RKO (cell line): ENCODE measurements at places on chromosomes 2 and 18.

DNA sequence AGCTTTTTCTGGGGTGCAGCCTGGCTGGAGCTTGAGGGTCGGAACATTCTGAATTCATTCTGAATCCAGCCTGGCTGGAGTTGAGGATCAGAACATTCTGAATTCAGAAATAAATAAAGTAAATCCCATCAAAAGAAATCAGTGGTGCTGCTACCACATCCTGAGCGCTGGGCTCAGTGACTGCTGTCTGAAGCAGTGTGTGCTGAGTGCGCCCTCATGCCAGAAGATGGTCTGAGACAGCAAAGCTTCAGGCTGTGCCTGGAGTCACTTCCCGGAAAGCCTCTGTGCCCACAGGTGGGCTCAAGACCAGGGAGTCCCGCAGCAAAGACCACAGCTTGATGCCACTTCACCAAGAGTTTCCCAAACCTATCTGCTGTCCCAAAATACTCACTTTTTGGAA, 187.9 kb downstream of the VAPA start:
- DNase-seq = no peak

- peak; percentile 90 for DNase-seq
Measured at GRCh38 chr2:24490690-24491541, at the start of gene NCOA1. Gene NCOA1, plus strand, starts transcription at chr2:24491254. Its CDS starts 167,424 bp downstream, at chr2:24658678.

DNA sequence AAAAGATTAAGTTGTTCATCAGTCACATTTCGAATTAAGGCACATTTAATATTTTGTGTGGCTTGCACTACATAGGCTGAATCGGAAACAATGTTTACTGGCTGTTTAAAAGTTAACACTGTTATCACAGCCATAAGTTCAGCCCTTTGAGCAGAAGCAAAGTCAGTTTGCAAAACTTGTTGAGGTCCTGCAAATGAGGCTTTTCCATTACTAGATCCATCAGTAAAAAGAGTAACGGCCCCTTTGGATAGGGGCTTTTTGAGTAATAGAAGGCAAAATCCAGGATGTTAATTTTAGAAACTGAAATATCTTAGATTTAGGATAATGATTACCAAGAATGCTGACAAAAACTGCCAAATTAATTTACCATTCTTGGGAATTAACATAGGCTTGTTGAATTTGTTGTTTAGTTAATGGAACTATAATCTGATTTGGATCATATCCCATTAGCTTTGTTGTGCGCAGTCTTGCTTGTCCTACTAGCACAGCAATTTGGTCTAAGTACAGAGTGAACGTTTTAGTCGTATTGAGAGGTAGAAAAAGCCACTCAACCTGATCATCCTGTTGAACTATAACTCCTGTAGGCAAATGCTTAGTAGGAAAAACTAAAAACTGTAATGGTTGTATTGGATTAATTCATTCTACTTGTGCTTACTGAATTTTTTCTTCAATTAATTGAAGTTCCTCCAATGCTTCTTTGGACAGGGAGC, 13.9 kb upstream of the SUCLG1 start:
- DNase-seq = no peak

DNA sequence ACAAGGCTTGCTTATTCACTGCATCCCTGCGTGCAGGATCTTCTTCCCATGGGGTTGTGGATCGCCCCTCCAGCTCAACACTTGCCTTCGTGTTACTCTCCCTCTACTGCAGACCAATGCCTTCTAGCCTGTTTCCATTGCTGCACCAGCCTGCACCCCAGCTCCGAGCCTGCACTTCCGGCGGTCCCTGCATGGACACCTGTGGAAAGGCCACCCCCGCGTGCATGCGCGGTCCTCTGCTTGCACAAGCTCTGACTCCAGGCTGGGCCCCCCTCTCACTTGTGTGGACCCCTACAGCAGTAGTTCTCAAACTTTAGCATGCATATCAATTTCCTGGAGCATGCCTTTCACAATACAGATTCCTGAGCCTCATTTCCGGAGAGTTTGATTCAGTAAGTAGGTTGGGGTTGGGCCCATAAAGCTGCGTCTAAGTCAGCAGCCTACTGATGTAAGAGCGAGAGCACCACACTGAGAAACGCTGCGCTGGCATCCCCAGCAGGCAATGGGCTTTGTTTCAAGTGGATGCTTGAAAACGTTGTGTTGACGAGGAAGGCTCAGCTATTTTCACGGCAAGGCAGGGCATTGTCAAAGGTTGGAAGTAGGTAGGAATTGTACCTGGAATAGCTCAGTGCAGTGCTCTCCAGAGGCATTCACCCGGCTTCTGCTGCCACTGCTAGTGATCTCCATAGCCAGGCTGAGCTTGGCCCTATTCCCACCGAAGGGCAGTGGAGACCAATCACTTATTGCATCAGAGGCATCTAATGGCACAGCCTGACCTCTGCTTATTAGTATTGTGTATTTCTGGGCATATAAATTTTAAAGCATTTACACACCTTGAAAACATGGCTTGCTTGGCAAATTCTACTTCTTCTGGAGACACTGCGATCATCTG, 32.6 kb downstream of the CREG2 start:
- no peak for DNase-seq

DNA sequence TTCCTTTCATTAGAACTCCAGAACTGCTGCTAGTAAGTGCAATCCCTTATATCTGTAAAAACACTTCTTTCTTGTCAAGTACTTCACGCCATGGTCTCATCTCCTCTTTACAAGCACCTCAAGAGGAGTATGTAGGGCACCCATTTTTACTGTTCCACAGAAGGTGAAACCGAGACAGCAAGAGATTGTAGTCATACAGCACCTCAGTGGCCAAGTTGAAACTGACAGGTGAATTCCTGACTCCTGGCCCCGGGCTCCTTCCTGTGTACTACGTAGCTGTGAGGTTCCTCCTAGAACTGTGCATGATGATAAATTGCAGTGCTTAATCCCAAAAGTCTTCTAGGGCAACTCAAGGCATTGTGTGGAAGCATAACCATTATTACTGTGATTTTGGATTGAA, 131.5 kb upstream of the MEIS1 start:
- DNase-seq = no peak

GRCh38 chr2:67799886-67800285, 262.9 kb downstream of the C1D start:
- no peak for DNase-seq

DNA sequence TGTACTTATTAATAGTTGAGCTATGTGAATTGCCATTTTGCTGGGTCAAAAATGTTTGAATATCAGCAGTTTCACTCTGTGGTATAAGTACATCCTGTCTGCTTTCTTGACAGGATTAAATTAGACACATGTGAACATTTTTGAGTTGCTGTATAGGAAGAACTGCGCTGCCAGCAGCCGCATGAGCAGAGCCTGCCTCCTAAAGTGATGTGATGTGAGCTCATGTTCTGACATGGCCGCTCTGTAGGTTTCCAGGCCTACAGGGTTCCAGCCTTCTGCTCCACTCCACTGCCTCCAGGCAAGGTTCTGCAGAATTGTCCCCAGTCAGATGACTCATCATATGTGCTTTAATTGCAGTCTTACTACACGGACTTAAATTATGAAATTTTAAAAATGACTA, 119.7 kb upstream of the NFATC1 start:
- DNase-seq = no peak

DNA sequence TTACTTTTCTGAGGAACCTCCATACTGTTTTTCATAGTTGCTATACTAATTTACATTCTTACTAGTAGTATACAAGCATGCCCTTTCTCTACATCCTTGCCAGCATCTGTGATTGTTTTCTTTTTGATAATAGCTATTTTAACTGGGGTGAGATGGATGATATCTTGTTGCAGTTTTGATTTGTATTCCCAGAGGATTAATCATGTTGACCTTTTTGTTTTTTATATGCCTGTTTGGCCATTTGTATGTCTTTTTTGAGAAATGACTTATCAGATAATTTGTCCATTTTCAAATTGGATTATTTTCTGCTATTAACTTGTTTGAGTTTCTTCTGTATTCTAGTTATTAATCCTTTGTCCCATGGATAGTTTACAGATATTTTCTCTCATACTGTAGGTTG, 141.5 kb downstream of the UBR3 start:
- DNase-seq = no peak

GRCh38 chr18:79614211-79614955, 65.2 kb upstream of the CTDP1 start:
- DNase-seq = no peak

DNA sequence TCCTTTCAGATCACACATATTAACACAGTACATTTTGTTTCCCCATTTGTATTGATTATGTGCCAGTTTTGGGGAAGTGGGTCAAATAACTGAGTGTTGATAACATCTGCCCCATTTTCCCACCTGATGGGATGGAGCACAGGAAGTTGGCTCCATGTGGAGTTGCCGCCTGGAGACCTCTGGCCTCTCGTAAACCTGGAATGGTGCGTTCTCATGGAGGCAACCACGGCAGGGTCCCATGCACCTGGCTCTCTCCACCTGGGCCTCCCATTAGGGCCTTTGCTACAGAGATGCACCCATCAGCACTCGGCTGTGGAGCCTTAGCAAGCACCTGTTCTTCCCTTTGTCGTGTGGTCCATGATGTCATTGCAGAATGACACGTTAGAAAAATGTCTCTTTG, 130.6 kb downstream of the MBP start:
- DNase-seq = no peak

GRCh38 chr2:64474121-64474571, 20.2 kb downstream of the LGALSL start:
- no peak for DNase-seq

DNA sequence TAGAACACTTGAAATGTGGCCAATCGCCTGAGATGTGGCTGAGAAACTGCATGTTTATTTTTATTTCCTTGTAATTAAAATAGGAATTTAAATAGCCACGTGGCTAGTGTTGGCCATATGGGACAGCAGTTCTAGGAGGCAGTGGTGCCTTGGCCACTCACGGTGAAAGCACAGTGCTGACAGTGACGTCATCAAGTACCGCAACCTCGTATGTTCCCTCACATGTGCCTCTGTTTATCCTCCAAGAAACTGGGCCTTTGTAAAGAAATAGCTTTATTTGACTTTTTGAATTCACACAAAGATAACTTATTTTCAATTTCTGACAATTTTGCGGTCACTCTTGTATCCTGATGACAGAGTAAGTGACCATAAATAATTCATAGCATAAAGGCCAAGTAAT, 575.0 kb downstream of the DCDC2C start:
- DNase-seq = no peak

DNA sequence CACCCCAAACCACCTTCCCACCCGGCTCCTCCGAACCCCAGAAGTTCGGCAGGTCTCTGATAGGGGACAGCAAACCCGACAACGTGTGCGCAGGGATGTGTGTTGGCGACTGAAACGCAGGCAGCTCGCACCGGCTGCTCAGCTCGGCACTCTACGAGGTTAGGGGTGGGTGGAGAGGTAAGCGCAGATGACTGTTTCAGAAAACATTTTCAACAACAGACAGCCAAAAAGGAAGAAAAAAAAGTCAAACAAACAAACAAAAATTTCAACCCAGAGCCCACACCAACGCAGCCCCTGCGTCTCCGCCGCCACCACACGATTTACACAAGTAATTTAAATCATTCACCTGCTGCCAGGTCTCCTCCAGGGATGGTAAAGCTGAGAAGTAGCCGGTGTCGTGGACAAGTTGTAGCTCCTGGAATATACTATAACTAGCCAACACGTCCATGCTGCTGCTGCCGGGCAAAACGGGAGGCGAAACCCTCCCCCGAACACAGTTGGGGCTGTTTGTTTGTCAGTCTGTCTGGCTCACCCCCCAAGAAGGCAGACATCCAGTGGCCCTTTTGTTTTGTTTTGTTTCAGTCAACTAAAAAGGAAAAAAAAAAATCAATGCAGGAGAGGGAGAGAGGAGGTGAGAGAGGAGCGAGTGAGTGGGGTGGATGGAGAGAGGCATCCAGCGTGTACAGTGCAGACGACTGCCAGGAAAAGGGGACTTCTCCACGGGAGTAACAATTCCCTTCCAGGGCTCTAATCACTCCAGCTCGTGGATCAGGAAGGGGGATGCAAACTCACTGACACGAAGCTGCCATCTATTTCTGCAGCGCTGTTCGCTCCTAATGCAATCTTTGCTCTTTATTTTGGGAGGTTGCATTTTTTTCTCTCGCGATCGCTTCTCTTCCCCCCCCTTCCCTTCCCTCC, at the start of gene KLF7:
Gene KLF7, minus strand, starts transcription at position 828 of the 918 bp plus-strand sequence. Its CDS starts 380 bp downstream, at position 448.
- no peak for DNase-seq

DNA sequence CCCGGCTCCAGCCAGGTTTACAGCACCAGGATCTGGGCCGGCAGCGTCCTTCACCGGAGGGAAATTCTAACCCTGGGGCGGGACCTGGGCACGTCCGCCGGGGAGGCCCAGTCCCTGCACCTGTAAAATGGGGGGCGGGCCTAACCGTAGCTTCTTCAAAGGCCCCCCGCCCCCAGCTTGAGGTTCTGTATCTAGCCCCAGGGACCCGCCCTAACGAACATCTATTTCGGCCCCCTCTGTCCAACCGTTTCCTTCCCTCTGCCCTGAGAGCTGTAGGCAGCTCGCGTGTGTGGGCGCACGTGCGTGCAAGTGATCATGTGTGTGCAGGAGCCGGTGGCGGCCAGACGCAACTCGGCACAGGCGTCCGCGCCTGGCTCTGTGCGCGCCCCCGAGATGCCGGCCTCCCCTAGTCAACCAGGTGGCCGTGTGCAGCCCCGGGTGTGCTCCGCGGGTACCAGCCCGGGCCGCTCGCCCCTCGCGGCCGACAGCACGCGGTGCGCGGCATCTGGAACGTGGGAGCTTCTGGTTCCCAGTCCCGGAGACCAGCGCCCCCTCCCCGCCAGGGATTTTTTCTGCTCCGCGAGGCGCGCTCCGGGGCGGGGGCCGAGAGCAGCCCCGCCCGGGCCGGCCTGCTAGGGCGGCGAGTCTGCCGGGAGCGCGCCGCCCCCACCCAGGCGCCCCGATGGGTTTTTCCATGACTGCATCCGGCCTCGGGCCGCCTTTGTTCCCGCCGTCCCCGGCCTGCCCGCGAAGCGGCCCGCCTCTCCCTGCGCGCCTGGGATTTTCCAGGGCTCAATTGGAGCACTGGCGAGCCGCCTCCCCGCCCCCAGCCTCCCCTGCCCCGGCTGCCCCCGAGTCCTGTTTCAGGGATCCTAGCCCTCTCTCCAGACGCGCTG, 21.2 kb downstream of the TEX44 start:
- DNase-seq = peak; percentile 91

DNA sequence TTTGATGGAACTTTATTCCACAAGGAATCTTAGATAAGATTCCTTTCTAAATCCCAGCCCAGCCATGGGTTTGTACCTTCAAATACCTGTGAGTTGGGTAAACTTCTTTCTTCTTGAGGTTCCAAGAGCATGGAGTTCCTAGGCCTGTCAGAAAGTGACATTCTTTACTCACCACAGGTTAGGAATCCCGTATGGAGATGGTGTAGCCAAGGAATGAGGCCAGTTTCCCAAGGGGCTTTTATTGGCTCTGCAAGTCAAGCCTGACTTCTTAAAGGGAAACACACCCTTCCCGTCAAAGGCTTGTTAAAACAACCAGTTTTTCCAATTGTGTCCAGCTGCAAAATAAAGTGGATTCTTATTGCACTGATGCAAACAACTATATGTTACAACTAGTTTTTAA, 45.8 kb downstream of the STK17B start:
- no peak for DNase-seq

DNA sequence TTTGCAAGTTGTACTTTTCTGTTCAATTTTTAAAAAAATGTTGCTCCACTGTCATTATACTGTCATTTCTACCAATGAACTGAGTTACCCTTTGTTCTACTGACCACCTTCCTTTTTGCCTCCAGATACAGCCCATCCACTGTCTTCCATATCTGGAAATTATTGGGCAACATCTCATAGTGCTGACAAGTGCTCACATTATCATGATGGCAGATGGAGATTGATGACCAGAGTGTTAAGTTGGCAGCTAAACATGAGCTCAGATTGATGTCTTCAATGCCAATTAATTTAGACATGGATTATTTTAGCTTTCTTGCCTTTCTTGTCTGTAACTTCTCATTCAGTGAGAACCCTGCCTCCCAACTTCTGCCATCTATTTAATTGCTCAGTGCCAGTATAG, 76.6 kb downstream of the KIAA1328 start:
- no peak for DNase-seq
